Right lung (tissue), 10 donors: ENCODE measurements at places on chromosomes 4 and X. TPM values are rescaled to one million over a fixed set of nuclear protein-coding genes. Genes with fewer than 3 reads are reported as not detected.

The ADAMTS3 gene
- polyA plus RNA-seq = 8.5 TPM

The FAM236B gene
- not detected for polyA plus RNA-seq

The S100P gene
- polyA plus RNA-seq = 5.3 TPM

The ADGRL3 gene
- 20.6 TPM for polyA plus RNA-seq

The DRD5 gene
- polyA plus RNA-seq = not detected

The SMR3B gene
- polyA plus RNA-seq = not detected

The CT83 gene
- not detected for polyA plus RNA-seq

GRCh38 chr4:13794819-13795565 lies 167.5 kb upstream of the BOD1L1 start:
- DNase-seq = no peak

- DNase-seq = no peak
Measured at GRCh38 chr4:37818752-37819151, 7.7 kb upstream of the PGM2 start.

DNA sequence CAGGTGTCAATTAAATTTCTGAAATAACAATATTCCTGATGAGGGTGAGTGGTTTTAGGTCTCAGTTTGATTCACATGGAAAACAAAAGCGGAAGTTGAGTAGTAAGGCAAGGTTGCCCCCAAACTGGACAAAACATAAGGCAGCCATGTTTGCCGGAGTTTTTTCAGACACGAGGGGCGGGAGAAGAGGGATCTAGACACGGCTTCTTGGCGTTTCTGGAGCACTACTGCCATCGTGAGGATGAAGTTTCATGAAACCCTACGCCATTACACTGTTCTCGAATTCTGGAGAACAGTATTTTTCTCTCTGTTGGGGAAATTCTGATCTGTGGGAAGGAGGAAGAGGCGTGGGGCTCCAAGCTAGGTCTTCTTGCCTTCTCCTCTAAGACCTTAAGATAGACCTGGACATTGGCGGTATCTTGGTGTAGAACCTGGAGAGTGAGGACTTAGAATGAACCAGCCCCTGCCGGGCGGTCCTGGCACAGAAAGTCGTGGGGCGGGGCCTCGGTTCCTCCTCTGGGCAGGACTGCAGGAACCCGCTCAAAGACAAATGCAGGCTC lies 160.3 kb downstream of the OR13H1 start:
- peak; percentile 88 for DNase-seq

- DNase-seq = no peak
Measured at GRCh38 chr4:35725131-35725530, 519.2 kb downstream of the ARAP2 start.

DNA sequence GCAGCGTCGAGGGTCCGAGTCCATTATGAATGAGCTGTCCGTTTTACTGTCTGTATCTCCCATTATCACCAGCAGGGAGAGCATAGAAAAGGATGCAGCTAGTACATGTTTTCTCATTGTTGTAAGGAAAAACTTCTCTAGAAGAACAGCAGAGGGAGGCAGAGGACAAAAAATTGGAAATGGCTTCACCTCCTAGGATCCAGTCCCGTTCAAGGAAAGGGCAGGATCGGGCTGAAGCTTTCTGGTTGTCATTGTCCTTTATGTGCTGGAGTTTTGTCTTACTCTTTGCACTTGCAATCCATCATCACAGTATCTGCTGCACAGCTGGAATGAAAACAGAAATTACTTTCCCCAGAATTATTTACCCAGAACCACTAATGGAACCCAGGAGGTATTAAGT lies 14.7 kb downstream of the NDP start:
- DNase-seq = peak; percentile 66

DNA sequence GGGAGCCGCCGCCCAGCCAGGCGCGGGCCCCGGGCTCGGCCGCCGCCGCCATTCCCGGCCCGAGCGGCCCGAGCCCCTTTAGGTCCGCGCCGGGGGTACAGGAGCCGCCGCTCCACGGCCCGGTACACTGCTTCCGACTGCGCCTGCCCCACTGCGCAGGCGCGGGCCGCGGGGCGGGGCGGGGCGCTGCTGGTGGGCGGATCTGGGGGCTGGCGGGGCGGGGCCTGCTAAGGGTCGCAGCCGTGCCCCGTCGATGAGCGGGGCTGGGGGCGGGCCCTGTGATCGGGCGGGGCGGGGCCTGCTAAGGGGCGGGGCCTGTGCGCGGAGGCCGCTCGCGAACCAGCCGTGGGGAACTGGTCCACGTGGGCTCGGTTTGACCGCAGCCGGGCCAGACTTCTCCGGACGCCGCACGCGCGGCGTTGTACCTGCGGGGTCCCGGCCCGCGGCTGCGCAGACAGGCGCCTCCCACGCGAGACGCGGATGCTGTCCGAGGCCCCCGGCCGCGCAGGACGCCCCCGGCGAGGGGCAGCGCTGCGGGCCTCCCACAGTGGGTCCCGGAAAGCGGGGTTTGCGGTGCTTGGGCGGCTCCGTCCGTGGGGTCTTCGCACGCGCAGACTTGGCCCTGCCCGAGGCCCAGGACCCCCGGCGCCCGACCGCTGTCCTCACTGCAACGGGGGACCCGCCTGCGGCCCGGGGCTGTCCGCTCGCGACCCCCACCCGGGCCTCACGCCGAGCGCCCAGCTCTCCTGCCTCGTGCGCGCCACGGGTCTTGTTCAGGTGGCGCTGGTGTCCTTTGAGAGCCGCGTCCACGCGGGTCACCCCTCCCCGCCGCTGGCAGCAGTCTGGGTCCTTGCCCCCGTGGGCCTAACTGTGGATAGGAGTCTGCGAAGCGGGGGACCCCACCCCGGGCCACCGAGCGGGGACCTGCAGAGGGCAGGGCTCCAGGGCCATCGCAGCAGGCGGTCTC lies at the start of gene DGKQ:
Gene DGKQ (minus strand): TSS at position 139 of the 967 bp plus-strand sequence. CDS start 87 bp downstream, at position 52.
- peak; percentile 62 for DNase-seq

- no peak for DNase-seq
Measured at GRCh38 chr4:127284236-127284635, 348.5 kb upstream of the INTU start.

- no peak for DNase-seq
Measured at GRCh38 chr4:101171747-101172146, 175.6 kb downstream of the PPP3CA start.

DNA sequence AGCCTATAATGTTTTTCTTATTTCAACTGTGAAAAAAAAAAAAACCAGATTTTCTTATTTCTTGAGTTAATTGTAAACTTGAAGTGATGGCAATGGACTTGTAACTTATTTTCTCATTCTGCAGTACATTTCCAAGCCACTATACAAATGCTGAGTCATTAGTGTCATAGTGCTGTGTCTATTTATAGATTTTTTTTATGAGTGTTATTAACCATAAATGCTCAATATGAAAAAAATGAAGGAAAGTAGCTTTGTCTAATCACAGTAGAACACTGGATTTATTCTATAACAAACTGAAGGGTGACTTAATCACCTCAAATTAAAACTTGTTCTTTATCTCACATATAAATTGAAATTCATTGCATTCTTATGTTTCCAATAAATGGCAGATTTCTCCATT lies 718.6 kb downstream of the CCSER1 start:
- DNase-seq = no peak

GRCh38 chr4:183905593-183906488 lies 734 bp downstream of the STOX2 start:
- peak; percentile 67 for DNase-seq

GRCh38 chr4:124212815-124213630 lies 499.5 kb downstream of the ANKRD50 start:
- peak; percentile 33 for DNase-seq

- DNase-seq = peak; percentile 48
Measured at GRCh38 chrX:13028871-13029636, 15.4 kb downstream of the FAM9C start.

DNA sequence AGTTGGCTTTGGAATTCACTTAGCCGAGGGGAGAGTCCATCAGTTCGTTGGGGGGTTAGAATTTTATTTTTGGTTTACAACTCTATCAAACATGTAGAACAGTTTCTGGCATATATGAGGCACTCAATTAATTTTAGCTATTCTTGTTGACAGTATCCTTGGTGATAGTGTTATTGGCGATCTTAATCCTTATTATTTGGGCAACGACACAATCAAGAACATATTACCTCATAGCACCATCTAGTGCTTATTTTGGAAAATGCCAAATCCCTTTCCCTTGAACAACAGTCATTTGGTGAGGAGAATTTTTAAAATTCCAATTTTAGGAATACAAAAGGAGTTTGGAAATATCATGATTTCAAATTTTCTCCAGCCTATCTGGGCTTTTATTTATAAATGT lies 17.9 kb upstream of the PGRMC1 start:
- DNase-seq = no peak

- DNase-seq = no peak
Measured at GRCh38 chr4:173521467-173522159, 8.4 kb downstream of the HAND2 start.

DNA sequence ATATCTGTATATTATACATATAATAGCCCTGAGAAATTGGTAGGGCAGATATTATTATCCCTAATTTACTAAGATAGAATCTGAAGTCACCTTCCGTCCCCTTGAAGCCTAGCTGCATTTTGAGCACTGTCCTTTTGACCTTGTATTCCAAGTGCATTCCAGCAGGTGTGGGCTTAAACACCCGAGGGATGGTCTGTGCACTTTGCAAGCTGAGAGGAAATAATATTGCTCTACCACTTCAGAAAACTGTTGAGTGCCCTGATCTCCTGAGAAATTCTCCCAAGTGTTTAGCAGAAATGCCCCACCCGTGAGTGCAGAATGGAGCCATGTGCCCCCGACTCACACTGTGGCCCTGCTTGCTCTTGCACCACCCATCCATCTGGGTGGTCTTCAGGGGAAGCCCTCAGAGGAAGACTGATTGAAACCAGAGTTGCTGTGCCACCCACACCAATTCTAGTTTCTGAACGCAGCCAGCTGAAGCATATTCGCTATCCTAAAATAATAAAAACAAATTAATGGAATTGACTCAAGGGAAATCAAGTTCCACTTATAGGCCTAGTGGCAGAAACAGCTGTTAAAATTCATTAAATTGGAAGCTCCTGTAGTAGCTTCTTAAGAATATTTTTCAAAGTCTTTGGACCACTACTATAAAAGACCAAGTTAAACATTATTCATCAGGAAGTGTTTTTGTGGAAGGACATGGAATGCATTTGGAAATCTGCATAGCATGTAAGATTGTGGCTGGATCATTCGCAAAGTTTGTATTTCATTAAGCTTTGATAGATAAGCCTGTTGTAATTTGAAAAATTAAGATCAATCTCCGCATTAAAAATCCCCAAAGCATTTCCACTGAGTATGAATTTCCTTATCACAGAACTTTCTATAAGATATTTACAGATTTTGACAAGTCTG lies 41.3 kb upstream of the PRKG2 start:
- no peak for DNase-seq

DNA sequence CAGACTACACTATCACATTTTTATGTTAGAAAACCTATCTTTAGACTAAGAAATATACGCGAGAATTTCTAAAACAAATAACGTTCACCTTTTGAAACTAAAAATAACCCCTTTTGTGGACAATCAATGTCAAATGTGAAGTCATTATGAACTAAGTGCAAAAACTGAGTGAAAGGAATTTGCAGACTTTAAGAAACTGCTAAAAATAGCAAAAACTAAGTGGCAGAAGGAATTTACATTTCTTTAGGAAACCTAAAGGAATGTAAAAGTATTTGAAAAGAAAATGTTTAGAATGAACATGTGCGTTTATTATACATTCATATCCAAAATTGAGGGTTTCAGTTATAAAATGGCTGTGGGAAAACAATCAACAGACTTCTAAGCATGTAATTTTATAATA lies 58.3 kb downstream of the VEGFC start:
- DNase-seq = no peak

GRCh38 chr4:15373363-15373762 lies 54.5 kb upstream of the C1QTNF7 start:
- no peak for DNase-seq

- peak; percentile 54 for DNase-seq
Measured at GRCh38 chrX:17242470-17242869, 132.5 kb upstream of the NHS start.

DNA sequence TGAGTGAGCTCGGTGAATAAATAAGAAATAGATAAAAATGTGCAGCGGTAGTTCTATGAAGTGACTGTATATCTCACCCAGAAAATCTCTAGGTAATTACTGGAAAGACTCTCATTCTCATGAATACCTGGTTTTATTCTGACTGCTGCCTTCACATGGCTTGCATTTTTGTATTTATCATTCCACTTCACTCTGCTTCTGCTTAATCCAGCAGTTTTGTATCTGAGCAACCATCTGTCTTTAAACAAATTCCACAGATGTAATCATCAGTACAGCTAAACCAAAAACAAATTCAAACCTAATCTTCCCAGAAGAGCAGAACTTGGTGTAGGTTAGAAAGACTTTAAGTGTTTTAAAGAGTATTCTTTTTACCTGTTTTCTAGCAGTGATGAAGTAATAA lies 11.2 kb upstream of the ALB start:
- no peak for DNase-seq

DNA sequence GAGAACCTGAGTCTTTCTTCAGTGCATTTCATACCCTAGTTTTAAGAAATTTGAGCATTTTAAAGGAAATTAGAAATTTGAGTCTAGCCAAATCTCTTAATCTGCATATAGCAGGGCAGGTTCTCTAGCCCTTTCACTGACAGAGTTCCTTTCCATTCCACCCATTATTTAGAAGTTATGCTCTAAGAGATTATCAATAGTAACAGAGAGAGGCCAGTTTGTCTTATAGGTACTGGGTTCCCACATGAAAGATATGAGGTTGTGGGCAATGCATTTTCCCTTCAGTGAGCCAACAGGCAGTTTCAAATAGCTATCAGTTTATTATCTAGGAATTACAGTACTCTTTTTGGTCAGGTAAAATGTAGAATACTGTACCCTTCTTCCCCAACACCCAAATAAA lies 7.3 kb upstream of the GALNT7 start:
- DNase-seq = no peak

GRCh38 chrX:53686151-53686885 lies at the start of gene HUWE1:
Gene HUWE1, minus strand, starts transcription at chrX:53686719. Its CDS starts 32,612 bp downstream, at chrX:53654107.
- peak; percentile 73 for DNase-seq

DNA sequence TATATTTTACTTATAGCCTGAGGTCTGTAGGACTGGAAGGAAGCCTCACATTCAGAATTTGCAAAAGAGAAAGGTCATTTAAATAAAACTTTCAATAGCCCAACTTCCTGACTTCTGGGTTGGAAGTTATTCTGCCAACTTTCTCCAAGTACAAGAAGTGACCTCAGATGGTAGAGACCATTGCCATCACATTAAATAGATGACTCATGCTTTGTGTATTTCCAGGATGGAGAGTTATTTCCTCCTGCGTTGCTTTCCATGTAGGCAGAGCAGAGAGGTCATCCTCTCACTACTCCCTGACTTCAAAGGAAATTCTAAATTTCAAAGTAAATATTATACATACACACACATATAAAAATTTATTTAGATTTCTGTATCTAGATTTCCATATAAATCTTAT lies 73.0 kb upstream of the NR3C2 start:
- no peak for DNase-seq

DNA sequence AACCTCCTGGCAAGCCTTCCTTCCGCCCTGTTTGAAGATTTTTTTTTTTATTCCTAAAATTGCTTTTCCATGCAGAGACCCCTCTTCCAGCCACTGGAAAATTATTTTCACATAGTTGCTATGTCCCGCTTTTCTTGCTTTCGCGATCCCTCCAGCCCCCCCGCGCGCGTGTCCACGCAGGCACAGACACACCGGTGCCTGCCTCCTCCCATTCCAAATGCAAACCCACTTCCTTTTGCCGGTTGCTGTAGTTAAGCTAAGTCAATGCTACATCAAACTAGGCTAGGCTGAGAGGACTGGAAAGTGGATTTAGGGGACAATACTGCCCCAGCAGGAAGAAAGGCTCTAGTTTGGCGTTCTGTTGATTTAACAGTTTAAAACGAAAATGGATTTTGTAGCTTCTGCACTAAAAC lies 111.0 kb downstream of the DHX15 start:
- DNase-seq = peak; percentile 31
